Endothelial cell of umbilical vein (primary cell): ENCODE measurements at places on chromosomes 13 and 19.

DNA sequence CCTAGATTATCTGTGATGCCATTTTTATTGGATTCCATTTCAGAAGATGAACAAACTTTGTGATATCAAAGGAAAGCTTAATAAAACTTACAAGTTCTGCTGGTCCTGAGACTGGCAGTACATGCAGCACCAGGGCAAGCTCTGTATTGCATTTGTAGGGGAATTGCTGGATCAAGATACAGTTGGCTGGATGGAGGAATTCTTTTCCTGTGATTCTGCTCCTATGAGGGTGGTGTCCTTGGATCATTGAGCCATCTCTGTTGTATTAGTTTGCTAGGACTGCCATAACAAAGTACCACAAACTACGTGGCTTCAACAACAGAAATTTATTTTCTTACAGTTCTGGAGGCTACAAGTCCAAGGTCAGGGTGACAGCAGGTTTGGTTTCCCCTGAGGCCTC is 33.9 kb upstream of the CSNK1A1L start:
- DNase-seq, result no peak

DNA sequence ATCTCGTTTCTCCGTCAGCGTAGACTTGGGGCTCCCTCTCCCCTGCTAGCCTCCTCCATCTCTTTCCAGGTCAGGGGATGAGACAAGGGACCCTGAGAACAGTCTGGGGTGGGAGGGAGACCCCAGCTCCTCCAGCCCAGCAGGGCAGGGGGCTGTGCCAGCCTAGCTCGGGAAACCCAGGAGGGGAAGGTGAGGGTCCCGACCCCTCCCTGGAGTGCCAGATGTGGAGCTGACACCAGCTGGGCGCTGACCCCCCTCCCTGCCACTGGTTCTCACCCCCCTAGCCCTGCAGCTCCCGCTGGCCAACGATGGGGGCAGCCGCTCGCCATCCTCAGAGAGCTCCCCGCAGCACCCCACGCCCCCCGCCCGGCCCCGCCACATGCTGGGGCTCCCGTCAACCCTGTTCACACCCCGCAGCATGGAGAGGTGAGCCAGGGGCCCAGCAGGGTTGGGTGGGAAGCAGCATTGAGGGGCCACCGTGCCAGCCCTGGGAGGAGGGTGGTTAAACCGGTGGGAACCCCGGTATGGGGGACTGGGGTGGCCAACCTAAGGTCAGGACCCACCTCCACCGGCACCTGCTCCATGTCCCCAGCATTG is 5.1 kb upstream of the TGFBR3L start:
- DNase-seq, result no peak

DNA sequence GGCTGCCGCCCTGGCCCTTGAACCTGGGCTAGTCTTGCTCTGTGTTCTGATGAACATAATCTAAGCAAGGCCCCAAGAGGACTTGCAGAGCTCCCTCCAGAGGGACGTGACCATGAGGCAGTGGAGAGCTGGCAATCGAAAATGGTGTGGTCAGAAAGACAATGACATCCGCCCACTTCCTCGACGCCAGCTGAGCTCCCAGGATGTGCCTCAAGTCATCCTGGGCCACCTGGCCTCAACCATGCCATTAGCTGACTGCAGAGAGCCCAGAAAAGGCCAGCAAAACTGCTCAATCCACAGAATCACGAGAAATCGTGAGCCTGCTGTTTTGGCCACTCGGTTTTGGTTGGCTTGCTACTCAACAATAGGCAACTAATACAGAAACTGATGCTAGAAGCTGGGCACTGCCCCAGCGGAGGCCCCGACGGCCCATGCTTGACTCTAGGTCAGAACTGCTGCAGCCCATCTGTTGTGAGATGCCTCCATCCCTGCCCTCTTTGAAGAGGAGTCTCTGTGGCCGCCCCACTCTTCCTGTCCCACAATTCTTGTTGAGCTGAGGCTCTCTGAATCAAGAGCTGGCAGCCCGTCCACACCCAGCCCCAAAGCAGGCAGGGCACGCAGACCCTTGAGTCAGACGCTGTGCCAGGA is 53.3 kb downstream of the STK24 start:
- no peak for DNase-seq

DNA sequence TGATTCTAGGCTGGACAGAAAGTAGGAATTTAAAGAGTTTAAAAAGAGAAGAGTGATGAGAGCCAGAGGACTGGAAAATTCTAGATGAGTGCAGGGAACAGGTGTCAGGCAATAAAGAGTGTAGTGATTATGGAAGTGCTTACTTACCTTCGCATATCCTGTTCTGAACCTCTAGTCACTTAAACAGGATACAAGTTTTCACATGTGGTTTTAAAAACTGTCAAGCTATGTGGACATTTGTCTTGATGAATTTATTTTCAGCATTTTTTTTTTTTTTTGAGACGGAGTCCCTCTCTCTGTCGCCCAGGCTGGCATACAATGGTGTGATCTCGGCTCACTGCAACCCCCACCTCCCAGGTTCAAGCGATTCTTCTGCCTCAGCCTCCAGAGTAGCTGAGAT is 34.3 kb upstream of the IL17D start:
- DNase-seq, result no peak

GRCh38 chr13:107233541-107233940 is 665.6 kb upstream of the ARGLU1 start:
- DNase-seq, result no peak

DNA sequence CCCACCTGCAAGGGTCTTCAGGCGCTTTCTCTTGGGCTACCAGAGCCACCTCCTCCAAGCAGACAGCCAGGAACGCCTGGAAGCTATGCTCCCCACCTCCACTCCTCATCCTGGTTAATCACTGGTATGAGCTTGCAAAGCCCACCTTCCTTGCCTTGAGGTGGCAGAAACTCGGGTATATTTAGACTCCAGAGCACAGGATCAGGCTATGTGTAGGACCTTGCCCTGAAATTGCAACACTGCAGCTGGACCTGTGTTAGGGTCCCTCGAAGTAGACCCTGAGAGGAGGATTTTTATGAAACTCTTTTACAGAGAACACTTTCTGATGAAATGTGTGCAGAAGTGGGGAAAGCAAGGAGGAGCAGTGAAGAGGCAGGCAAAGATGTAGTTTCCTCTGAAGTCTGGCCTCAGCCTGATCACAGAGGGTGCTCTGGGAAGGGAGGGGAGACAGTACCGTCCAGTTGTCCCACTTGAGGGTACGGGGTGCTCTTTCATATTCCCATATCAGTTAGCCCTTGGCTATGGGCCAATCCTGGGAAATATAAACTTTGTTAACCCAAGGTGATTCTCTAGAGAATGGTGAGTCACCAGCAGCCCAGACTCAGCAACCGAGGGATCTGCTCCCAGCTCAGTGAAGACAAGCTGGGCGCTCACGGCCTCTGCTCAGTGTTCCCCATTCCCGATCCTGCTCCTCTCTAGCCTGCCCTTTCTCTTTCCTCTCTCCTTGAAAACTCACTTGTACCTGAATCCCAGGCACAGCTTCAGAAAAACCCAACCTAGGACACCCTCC is 157.9 kb downstream of the UQCRFS1 start:
- no peak for DNase-seq

- DNase-seq, result peak; percentile 91
These were observed 15.4 kb upstream of the MED4 start for GRCh38 chr13:48110132-48110868.

DNA sequence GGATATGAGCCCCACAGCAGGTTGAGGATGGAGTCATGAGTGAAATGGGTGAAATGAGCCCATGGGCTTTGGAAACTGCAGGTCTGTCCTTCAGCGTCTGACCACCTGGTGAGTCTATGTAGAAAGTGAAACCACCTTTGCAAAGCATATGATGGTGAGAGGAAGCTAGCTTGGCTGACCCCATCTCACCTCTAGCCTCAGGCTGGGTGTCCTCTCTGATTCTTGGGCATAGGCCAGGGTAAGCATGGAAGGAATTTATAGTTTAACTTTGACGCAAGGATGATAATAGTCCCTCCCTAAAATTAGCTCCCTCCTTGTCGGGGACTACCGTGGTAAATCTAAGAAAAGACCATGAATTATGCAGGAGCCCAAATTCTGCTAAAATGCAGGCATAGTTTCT is 16.8 kb upstream of the PSG9 start:
- DNase-seq, result no peak

DNA sequence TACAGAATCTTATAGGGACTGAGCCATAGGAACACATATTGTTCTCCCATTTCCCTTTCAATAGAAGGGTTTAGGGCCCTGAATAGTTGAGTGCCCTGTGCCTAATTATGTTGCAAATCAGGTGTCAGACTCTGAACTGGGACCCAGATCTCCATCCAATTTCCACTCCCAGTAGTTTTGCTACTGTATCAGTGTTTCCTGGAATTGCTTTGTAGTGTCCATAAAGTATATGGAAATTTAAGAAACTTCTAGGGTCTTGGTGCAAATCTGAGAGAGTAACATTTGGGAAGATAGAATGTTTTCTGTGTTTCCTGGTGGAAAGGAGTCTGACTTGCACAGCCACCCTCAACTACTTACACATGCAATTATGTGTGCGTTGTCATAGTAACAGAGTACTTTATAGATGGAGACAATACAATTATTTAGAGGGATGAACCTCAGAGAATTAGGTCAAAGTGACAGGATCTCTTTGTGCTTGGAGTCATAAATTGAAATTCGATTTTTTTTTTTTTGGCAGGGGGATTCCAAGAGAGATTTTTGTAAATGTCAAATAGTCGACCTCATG is 646 bp upstream of the SLC10A2 start:
- no peak for DNase-seq

- no peak for DNase-seq
These were observed 71.9 kb upstream of the KLF12 start for GRCh38 chr13:74206061-74206561.

- peak; percentile 88 for DNase-seq
These were observed 4.6 kb downstream of the MIDN start for GRCh38 chr19:1252821-1253513.

- no peak for DNase-seq
These were observed 152.3 kb downstream of the TM9SF2 start for GRCh38 chr13:99653526-99653925.

GRCh38 chr13:99012539-99012938 is 34.7 kb upstream of the DOCK9 start:
- no peak for DNase-seq

- DNase-seq, result peak; percentile 69
These were observed 3.4 kb downstream of the ITGBL1 start for GRCh38 chr13:101455863-101456262.

GRCh38 chr13:75507027-75508001 is 25.3 kb upstream of the TBC1D4 start:
- no peak for DNase-seq

DNA sequence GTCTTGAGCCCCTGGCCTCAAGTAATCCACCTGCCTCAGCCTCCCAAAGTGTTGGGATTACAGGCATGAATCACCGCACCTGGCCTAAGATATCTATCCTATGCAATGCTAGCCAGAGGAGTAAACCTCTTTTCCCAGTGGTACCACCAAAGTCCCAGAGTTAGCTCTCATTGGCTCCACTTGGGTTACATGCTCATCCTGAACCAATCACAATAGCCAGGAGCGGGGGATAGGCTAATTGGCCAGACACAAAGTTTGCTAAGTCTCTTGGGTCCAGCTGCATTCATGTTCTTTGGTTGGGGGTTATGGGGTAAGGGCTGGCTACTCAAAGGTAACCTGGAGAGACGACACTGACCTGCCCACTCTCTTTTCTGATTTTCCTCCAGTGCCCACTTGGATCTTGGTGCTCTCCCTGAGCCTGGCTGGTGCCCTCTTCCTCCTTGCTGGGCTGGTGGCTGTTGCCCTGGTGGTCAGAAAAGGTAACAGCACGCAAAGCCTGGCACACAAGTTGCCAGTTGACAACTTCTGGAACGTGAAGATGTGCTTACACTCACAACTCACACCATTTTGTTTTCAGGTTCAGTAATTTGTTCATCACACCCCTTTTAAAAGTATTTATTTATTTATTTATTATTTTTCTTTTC is 7.8 kb downstream of the C19orf38 start:
- peak; percentile 17 for DNase-seq

- no peak for DNase-seq
These were observed 159.9 kb downstream of the MZT1 start for GRCh38 chr13:72567566-72567965.

DNA sequence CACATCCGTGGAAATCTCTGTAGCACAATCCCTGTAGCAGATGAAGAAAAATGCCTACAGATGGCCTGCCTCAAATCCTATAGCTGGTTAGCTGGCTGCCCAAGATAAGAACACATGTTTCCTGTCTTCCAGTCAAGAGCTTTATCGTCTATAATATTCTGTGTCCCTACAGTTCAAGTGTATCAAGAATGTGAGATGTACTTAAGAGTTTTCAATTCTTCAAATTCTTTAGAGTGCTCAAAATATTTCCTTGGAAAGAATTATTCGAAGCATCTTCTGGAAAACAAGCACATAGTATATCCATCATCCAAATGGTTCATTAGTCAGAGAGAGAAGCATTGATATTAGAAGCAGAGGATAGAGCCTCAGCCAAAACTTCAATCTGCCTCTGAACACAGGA is 239.8 kb downstream of the COG6 start:
- peak; percentile 93 for DNase-seq

DNA sequence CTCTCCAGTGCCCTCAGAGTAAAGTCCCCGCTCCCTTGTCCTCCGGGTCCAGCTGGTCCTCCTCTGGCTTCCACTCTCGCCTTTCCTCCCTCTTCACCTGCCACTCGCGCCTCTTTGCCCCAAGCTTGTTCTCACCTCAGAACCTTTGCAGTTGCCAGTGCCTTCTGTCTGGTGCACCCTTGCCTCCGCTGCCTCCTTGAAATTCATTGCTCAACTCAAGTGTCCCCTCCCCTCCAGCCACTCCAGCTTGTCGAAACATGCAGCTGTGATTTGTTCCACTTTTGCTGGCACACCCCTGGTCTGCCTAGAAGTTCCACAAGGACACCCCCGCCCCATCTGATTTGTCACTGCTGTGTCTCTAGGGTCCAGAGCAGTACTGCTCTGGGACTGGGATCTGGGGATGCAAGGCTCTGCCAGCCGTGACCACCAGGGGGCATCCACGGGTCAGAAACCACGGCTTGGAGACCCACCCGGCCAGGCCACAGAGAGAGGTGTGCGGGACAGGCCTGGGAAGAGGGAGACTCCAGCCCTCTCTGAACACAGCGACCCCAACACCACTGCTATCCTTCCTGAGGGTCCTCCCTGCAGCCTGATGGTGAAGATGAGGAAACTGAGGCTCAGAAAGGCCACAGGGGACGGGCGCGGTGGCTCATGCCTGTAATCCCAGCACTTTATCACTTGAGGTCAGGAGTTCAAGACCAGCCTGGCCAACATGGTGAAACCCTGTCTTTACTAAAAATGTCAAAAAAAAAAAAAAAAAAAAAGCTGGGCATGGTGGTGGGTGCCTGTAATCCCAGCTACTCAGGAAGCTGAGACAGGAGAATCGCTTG is 49.9 kb downstream of the AP1M1 start:
- peak; percentile 78 for DNase-seq
